ENCODE measurements at places on chromosomes 12 and 14.

DNA sequence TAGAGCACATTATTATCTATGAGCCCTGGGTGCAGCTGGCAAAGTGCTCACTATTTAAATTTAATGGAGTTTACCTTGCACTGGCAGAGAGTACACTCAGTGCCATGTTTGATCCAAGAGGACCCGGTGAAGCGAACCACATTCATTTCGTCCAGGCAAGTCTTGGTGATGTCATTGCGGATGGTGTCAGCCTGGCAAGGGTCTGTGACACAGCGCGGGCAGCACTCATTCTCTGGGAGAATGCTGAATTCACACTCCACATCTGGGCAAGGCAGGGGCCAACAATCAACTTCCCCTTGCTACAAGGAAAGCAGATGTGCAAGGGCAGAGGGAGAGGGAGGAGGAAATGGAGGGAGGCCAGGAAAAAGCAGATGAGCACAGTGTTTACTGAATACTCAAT, 356.2 kb downstream of the NELL2 start:
- no peak for DNase-seq

DNA sequence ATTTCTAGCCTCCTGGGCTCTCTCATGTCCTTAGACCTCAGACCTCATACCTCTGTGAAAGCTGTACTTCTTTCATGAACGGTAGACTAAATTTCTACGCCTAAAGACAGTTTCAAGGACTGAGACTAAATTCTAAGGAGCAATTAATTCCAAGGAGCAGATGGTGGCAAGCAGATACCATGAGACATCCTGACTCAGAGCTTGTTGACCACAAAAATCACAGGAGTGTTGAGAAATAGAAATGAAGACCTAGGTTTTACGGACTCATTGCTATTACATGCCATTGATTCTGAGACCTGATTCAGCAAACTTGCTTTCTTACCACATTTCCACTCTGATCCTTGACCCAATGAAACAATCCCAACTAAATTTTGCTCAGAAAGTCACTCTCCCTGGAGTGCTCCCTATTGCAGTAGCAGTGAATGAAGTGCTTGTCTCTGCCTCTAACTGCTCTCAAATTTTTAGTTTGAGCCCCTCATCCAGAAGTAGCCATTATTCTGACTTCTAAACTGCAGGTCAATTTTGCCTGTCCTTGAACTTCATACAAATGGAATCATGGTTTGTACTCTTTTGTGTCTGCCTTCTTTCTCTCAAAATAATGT, 52.0 kb downstream of the PEX5 start:
- no peak for DNase-seq

DNA sequence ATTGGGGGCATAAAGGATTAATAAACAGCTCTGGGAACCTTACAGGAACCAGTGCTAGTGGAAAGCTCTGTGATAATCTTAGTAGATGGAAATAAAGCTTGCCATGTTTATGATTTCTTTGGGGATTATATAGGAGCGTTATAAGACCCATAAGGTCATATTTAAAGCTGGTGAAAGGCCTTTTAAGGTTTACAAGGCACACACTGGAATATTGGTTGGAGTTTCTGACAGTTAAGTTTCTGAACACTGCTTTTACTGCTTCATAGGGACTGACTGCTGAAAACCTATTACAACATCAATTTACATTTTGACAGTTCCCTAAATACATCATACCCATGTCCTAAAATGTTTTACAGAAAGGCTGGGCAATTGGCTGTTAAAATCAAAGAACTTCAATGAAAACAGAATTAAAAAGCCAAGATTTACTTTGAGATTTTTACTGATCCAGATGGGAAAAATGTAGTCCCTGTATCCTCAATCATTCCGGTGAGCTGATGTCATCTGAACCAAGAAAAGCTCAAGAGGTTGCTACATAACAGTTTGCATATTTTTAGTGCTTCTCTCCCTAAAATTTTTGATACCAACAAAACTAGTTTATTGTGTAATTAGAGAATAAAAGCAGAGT, 153.7 kb upstream of the IGF1 start:
- no peak for DNase-seq

DNA sequence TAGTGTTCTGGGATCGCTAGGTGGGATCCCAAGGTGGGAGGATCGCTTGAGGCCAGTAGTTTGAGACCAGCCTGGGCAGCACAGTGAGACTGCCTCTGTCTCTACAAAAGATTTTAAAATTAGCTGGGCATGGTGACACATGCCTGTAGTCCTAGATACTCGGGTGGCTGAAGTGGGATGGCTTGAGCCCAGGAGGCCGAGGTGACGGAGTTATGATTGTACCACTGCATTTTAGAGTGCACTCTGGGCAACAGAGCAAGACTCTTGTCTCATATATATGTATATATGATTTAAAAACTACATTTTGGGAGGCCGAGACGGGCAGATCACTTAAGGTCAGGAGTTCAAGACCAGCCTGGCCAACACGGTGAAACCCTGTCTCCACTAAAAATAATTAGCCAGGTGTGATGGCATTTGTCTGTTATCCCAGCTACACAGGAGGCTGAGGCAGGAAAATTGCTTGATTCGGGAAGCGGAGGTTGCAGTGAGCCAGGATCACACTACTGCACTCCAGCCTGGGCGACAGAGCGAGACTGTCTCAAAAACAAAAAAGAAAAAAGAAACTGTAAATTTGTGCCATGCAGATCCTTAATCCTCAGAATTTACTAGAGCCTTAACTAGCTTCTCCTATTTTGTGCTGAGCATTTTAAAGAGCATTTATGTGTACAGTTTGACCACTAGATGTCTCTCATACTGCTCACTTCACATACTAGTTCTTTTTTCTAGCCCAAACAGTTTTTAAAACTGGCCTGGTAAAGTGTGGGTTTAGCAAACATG, 114.8 kb downstream of the MON2 start:
- DNase-seq, result no peak

DNA sequence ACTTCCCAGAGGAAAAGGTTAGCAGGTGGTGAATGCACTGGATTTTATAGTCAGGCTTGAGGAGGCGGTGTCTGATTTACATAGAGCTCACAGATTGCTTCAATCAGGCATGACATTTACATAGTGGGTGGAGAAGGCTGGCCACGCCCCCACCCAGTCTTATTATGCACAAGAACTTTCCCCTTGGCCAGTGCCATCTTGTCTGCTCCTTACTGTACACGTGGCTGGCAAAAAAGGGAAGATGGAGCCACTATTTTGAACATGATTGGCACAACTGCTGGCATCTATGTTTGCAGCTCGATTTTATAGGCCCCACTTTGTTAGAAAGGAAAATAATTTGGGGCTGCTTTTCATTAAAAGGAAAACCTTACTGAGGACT, 10.9 kb upstream of the LGMN start:
- peak; percentile 33 for DNase-seq

DNA sequence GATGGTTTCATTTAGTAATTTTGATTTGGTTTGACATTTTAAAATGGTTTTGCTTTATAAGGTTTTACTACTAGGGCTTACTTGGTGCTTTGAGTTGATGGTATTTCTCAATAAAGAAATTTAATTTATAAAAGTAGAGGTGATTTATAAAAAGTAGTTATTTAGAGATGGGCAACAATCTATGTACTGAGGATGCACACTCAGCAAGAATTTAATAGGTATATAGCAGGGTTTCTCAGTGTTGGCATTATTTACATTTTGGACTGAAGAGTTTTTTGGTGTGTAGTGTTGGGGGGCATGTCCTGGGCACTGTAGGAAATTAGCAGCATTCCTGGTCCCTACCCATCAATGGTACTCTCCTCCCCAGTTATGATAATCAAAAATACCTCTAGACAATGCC, 47.7 kb downstream of the PPHLN1 start:
- DNase-seq, result no peak

GRCh38 chr12:40312196-40312595, 87.4 kb downstream of the LRRK2 start:
- DNase-seq, result no peak

DNA sequence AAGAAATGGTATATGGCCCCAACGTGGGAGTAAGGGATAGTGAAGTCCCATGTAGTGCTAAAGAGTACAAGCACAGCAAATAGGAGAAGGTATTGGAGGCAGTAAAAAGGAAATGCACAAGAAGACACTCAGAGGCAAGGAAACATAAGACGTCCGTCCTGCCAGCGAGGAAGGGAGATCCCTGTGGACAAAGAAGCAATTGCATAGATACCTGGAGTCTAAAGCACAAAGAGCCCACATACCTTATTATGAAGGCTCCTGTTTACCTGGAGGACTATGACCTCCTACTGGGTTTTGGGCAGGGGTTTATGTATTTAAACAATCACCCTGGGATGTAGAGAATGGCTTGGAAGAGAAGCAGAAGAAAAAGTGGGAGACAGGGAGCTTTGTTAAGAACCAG, 341.2 kb upstream of the DCN start:
- DNase-seq, result no peak

GRCh38 chr14:92607702-92608429, 94.3 kb downstream of the RIN3 start:
- DNase-seq, result no peak

GRCh38 chr12:77772676-77773298, 57.9 kb upstream of the NAV3 start:
- DNase-seq, result no peak

DNA sequence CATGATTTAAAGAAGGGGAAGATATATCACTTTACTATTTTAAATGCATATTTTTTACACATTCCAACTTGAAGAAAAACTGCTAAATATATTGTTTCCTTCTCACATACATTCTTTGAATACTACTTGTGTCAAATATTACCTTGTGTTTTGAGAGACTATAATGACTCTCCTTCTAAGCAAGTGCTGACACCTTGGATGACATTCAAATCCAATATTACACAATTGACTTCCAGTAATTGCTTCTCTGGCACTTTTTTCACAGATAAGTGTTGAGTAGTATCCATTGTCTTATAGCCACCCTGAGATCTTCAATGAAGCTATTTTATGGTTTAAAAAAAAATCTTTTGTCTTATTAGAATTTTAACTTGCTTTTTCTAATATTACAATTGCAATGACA, 61.2 kb upstream of the ST8SIA1 start:
- no peak for DNase-seq

DNA sequence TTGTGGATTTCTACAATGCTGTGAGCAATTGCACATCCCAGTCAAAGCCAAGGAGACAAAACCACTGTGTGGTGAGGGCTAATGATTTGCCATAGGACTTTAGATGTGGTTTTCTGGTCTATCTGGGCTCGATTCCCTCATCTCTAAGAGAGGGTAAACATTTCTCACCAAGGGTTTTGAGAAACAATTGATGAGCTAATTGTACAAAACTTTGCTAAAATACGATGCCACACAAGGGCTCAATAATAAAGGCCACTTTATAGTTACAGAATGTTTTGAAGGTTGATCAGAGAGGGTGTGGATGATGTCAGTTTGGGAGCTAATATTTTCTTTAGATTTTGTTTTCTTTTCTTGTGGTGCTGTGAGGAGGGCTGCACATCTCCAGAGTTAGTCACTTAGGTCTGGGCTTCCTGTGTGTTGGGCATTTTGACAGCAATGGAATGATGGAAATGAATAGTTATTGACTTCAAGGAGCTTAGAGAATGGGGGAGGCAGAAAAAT, 60.8 kb upstream of the SLC38A4 start:
- DNase-seq, result no peak

DNA sequence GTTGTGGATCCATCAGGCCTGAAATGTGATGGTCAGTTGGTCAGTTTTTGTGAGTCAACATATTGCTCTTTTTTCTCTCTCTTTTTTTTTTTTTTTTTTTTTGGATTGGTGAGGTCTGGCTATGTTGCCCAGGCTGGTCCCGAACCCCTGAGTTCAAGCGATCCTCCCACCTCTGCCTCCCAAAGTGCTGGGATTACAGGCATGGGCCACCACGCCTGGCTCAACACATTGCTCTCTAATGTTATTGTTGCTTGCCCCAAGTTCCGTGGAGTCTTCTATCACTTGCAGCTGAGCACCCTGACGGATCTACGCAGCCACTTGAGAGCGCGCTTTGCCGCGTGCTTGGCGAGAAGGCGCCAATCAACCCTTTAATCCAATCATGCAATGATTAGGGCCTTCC, 69.5 kb upstream of the DIO3 start:
- no peak for DNase-seq

Data from nephron progenitor cell (in vitro differentiated cells).